ENCODE measurements at places on chromosomes 7 and 10.

DNA sequence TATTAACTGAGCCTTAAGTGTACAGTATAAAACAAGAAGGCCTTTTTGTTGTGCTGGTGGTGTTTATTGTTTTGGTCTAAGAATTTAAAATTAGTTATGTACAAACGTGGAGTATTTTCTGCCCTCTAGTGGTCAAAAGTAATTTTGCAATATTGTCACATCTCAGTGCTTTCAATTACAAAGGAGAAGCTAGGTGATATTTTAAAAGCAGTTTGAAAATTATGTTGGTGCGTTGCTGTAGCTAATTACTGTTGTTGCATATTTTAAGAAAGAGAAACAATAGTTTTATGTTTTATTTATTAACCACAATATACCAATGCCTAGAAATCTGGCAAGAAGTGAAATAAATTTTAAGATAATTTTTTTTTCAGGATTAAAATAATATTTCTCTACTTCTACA, 11.4 kb downstream of the NPVF start:
- peak; percentile 72 for DNase-seq

- DNase-seq, result no peak
These were observed 20.8 kb downstream of the HYCC1 start for GRCh38 chr7:22992874-22993840.

- DNase-seq, result no peak
These were observed 132.6 kb downstream of the CELF2 start for GRCh38 chr10:11150231-11150731.

GRCh38 chr7:149558149-149558861, 60.7 kb upstream of the ZNF746 start:
- peak; percentile 21 for DNase-seq

DNA sequence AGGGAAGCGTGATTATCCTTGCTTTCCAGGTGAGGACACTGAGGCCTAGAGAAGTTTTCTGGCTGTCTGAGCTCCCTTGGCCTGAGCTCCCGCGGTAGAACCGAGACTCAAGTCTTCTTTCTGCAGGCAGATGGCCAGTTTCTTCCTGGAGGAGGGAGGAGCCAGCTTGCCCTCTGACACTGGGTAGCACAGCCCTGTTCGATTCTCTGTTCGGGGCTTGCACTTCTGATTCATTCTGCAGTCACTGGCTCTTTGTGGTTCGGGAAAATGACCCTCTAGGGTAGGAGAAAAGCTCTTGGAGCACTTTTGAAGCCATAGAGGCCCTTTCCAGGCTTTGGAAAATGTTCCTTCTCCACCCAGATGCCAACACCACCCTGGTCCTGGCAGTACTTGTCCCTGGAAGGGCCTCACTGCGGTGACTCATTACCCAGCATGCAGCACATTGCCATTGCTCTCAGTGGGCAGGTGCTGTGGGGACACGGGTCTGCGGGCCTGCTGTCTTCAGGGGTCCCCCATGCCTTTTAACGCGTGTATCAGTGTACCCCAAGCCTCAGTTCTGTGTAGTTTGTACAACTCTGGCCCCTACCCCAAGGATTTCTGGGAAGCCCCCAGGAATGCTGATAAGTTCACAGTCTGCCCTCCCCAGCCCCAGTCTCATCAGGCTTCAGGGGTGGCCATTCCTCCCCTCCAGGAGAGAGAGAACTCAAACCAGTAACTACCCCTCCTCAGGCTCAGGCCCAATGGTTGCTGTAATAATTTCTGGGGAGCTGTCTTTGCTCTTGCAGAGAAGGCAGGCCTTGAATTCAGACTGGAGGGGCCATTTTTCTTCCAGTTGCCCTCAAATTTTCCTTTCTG, 11.9 kb downstream of the CHST3 start:
- peak; percentile 60 for DNase-seq

GRCh38 chr10:98351831-98352402, 63.1 kb downstream of the PYROXD2 start:
- peak; percentile 11 for DNase-seq

DNA sequence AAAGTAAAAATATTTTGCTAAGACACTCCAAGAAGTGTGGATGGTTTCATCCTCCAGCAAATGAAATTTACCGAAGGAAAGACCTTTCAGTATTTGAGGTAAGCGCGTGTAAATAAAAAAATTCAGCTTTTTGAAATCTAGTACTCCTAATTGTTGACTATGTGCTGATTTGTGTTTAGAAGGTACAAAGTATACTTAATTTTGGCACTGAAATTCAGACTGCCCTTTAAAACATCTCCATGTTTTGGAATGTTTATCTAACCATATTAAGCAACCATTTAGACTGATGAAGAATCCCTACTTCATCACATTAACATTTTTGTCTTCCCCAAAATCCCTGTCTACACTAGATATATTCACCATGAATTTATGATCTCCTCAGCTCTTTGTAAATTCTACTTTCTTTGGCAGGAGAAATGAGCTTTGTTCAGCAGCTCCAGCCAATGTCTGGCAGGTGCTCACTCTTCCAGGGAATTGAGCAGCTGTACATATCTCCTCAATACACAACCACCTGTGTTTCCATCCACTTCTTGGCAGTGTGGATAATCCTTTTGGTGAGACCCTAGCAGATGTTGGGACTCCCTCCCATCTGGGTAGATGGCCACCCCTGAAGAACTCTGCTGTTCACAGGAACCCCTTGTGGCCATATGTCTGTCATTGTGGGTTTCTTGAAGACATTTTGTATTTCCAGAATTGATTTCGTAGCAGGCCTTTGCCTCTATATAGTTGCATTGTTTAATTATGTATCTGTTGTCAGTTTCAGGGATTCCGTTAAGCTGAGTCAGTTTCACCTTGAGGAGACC, 129.4 kb upstream of the SAMD8 start:
- no peak for DNase-seq

- no peak for DNase-seq
These were observed 15.6 kb downstream of the SEC31B start for GRCh38 chr10:100504096-100504495.

GRCh38 chr10:99375426-99375825, 46.3 kb downstream of the CNNM1 start:
- no peak for DNase-seq

DNA sequence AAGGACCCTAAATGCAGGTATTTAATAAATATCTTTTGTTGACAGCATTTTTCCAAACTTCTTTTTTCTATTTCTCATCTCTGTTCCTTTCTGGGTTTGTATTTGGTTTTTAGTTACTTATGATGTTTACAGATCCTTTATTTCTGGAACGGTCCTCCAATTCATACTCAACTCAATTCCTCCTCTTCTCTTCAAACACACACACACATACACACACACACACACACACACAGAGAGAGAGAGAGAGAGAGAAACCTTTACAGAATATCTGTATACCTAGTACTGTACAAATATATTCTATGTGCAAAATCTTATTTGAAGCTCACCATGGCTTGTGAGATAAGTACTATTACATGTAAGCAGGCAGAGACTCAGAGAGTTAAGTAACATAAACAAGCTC, 21.6 kb upstream of the GOT1 start:
- DNase-seq, result no peak

DNA sequence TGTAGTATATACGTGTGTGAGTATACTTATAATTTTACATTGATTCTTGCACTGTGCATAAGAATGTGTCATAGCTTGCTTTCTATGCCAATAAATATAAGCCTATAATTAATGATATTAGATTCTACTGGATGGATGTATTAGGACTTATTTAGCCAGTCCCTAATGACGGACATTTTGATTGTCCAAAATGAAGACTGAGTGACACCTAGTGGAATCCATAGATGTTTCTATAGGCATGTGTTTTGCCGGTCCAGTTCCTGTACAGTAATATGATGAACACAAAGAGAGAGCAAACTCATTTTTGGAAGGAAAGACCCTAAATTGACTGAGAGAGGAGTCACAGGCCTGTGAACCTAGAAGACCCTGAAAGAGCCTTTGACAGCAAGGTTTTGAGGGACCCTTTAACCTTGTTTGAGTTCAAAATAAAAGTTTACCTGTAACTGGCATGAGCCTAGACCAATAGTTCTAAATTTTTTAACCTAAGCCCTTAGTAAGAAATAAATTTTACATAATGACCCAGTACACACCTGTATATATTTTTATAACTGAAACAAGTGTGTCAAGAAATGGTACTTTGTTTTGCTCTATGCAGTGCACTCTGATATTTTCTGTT, 42.4 kb upstream of the AGBL3 start:
- DNase-seq, result peak; percentile 64

DNA sequence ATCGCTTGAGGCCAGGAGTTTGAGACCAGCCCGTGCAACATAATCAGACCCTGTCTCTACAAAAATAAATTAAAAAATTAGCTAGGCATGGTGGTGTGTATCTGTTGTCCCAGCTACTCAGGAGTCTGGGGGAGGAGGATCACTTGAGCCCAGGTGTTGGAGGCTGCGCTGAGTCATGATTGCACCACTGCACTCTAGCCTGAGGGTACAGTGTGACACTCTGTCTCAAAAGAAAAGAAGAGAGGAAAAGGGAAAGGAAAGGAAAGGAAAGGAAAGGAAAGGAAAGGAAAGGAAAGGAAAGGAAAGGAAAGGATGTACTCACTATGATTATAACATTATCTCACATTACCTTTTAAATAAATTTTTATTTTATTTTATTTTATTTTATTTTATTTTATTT, 56.5 kb upstream of the MPP7 start:
- no peak for DNase-seq

GRCh38 chr7:41476460-41476803, 226.5 kb downstream of the INHBA start:
- no peak for DNase-seq

DNA sequence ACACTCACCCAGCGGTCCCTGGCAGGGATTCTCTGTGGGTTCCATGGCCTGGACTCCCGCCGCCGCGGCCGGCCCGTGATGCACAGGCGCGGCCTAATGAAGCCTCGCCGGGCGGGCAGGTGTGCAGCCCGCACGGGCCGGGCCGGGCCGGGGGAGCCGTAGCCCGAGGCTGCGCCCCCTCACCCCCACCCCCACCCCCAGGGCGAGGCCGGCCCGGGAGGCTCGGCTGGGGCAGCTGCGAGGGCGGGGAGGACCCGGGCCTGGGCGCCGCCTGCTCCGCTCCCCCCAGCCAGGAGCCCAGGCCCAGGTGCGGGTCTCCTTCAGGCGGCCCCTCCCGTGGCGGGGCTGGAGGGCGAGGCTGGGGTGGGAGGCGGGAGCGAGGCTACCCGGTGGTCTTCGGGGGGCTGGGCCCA, at the start of gene NOBOX:
Gene NOBOX (minus strand): TSS at position 45 of the 413 bp plus-strand sequence.
- no peak for DNase-seq

- DNase-seq, result peak; percentile 91
These were observed 1254.6 kb upstream of the CELF2 start for GRCh38 chr10:9762966-9763656.

GRCh38 chr7:138900035-138900828, 81.0 kb downstream of the KIAA1549 start:
- DNase-seq, result peak; percentile 15

- DNase-seq, result no peak
These were observed 9.9 kb upstream of the DPYSL4 start for GRCh38 chr10:132176623-132177500.

DNA sequence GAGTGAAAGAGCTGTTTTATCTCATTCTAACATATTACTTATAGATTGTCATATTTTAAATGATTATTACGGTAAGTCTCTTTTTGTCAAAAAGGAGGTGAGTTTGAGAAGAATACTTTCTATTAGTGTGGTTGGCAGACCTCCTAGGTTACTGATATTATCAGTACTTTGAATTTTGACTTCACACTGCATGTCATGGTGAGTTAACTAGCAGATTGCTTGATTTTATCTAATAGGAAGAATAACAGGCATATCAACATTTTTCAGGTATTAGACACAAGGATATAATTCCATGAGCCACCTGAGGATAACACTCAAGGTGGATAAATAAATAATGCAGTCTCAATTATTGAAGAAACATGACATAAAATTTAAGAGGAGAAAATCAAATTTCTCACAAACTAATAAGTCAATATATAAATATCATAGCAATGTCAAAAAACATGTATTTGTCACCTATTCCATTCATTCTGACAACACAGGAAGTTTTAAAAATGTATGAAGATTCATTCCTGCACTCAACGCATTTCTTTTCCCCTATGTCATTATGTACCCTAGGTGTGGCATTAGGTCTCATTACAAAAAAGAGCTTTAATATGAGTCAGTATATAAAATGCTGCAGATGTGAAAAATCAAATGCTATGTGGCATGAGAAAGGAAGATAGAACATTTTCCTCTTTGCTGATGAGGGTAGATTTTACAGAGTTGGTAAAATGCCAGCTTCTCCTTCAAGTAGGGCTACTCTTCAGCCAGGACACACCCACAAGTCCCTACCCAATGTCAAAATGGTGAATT, 1621.6 kb downstream of the REEP3 start:
- no peak for DNase-seq

GRCh38 chr10:91340613-91341362, 69.4 kb upstream of the HECTD2 start:
- DNase-seq, result peak; percentile 77

GRCh38 chr7:129821476-129821875, 131.3 kb downstream of the UBE2H start:
- no peak for DNase-seq

GRCh38 chr10:26703974-26704373, 6.5 kb downstream of the PDSS1 start:
- no peak for DNase-seq

GRCh38 chr7:28160551-28160991, 20.0 kb downstream of the JAZF1 start:
- no peak for DNase-seq

- peak; percentile 39 for DNase-seq
These were observed 68.0 kb downstream of the VOPP1 start for GRCh38 chr7:55504093-55504859.

DNA sequence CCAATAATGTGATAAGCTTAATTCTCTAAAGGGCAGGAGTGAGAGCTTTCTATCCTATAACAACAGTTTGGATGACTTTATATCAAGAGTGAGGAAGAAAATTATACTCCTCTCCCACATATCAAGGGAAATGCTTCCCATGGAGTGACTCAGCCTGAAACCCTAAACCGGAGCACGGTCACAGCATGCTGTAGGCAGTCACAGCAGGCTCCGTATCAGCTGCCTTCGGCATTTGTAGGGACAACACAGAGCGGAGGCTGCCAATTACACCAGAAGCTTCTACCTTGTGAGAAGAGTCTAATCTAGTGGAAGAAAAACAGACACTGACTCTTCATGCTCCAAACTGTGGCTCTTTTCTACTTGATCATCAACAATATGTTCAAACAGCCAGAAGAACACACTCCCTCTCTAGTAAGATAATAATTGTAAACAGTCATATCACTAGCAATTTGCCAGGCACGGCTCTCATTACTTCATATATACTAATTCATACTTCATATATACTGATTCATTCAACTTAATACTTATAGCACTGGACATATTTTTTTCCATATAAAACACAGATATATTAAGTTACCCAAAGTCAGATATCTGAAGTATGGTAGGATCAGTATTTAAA, 65.9 kb downstream of the DGKB start:
- DNase-seq, result peak; percentile 74

- DNase-seq, result peak; percentile 15
These were observed 244.8 kb upstream of the MINDY3 start for GRCh38 chr10:16105082-16105481.

DNA sequence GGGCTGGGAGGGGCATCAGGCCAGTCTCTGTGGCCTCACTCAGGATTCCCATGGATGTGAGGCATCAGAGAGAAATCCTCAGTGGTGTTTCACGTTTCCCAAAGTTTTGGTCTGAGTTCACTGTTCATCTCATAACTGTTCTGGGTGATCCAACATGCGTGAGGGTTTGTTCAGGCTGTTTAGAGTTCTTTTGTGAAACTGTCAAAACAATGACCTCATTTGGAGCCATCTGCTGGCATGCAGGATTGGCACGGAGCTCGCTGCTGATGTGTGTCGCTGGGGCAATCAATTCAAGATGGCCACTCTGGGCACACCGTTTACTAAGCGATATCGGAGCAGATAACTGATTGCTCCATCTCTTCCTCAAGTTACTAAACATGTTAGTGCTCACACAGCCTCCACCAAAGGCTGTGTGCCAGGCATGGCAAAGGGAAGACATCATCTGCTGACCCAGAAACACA, 365.6 kb downstream of the WDR11 start:
- no peak for DNase-seq

Data from fibroblast of pulmonary artery (primary cell).